Renal cortical epithelial cell (primary cell): ENCODE measurements at places on chromosomes 3 and 15. TPM values are rescaled to one million over a fixed set of nuclear protein-coding genes. Genes with fewer than 3 reads are reported as not detected.

DNA sequence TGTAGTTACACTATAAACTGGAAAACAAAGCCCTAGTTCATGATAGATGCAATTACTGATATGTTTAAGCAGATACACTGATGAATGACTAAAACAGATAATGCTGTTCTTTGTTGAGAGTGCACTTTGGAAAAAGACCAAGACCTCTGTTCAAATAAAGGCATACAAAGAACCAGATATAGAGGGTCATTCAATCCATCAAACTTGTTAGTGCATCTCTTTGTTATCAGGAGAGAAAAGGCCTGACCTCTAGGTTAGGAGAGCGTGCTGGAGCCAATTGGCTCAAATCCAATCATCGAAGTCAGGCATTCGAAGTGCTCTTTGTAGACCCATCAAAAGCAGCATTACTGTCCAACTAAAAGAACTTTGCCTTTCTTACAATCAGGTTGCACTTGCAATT is 124.2 kb downstream of the TFG start:
- DNase-seq, result no peak

MAGEL2 gene
- total RNA-seq, result 0.15 TPM in 1 of 2 replicates, not detected in the other

GRCh38 chr3:13073326-13074005 is at the start of gene IQSEC1:
Gene IQSEC1 (minus strand): TSS chr3:13073429. CDS start chr3:13073014, 415 bp downstream.
- DNase-seq, result no peak

C3orf52 gene
- 33.1 and 68.9 TPM in 2 replicates for total RNA-seq

DNA sequence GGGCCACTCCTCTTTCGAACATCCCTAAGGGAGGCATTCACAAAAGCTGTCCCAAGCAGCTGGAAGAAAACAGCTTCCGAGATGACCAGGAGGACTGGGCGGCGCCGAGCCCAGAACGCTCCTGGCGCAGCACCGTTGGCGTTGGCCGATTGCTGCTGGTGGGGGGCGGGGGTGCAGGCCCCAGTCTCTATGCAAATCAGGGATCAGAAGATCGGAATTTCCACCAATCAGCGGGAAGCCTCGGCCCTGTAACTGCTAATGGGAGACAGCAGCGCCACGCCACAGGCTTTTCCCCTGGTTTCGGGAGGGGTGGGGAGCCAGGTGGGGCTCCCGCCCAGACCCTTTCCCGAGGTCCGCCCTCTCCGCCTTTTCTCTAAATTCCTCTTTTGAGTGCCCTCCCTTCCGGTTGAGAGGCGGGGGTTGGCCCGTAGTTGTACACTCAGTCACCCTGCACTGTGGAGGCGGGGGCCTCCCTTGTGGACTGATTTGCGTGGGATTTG is 27.0 kb downstream of the HMCES start:
- DNase-seq, result peak; percentile 81

DNA sequence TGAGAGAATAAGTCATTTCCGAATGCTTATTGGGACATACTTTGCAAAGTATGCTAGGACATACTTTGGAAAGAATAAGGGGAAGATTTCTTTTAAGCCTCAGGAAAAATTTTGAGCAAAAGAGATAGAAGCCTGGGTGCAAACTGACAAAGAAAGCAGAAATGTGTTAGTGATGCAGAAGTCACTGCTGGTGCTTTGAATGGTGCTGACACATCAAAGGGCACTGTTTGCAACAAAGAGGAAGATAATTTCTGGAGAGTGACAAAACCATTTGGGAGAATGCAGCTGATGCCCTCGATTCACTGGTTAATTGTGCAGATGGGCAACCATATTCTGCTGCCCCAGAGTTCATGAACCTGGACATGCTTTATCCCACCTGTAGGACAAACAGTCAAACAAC is 11.0 kb upstream of the RAP2B start:
- DNase-seq, result no peak

- no peak for DNase-seq
Measured at GRCh38 chr3:129854460-129854859, 39.1 kb downstream of the TMCC1 start.

DNA sequence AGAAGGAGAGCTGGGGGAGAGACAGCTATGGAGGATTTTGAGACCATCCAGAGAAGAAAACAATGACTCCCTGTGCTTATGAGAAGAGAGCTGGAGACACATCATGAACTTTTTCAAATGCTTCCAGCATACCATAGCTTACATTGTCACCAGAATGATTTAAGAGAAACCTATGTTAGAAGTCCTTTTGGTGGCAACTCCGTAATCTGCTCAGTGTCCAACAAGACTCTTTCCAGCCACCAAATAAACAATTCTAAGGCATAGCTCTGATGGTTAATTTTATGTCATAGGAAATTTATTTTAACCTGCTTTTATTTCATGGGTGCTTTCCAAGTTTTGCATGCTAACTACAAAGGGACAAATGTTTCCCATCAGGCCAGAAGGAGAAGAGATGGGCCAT is 200.3 kb upstream of the MCTP2 start:
- DNase-seq, result no peak

DNA sequence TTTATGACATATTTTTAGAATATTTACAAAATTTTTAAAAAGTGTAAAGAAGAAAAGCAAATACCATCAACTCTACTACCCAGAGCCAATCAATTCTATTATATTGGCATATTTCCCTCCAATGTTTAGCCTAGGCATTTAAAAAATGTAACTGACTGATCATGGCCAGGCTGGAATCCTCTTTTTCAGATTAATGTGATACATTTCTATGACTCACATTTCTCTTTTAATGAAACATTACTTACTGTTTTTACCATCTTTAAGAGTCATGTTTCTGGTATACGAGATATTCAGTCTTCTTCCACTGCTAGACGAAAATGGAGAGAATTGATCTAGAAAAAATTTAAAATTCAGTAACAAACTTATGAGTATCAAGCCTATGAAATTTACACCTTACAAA is 53.4 kb upstream of the DCUN1D1 start:
- no peak for DNase-seq

GRCh38 chr15:70533931-70534742 is 229.2 kb downstream of the UACA start:
- DNase-seq, result no peak

DNA sequence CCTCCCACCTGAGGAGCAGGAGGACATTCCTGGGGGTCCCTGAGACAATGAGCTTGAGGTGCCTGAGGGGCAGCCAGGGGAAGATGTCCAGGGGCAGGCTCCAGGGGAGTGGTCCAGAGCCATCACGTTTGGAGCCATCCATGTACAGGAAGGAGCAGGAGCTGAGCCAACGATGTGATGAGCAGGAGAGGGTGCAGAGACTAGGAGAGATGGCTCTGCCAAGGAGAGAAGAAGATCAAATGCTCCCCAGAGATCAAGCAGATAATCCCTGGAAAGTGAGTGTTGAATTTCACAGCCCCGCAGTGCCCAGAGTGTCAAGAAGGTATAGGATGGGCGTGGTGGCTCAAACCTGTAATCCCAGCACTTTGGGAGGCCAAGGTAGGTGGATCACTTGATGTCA is 97.8 kb upstream of the HERC1 start:
- no peak for DNase-seq

DNA sequence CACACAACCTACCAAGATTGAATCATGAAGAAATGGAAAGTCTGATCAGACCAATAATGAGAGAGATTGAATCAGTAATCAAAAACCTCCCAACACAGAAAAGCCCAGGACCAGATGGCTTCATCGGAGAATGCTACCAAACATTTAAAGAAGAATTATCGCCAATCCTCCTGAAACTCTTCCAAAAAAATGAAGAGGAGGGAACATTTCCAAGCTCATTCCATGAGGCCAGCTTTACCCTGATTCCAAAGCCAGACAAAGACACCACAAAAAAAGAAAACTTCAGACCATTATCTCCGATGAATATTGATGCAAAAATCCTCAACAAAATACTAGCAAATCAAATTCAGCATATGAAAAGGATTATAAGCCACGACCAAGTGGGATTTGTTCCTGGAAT is 94.1 kb downstream of the SENP2 start:
- no peak for DNase-seq

DNA sequence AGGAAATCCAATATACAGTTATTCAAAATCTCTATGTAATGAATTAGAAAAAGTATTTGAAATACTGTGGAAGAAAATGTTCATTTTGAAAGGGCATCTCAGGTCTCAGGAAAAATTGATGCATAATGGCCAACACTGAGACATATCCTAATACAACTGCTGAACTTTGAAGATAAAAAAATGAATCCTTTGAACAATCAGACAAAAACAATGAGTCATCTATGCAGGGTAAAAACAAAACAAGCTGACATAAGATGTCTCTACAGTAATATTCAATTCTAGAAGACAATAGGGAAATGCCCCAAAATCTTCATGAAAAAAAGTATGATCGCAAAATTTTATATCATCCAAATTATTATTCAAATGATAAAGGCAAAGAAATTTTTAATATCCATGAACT is 34.0 kb upstream of the ZNF280D start:
- no peak for DNase-seq

- peak; percentile 57 for DNase-seq
Measured at GRCh38 chr3:141728355-141728892, 9.7 kb upstream of the RNF7 start.

- no peak for DNase-seq
Measured at GRCh38 chr3:108357042-108357441, 60.7 kb downstream of the HHLA2 start.
